Stimulated activated CD8-positive, alpha-beta memory T cell treated with anti-CD3 and anti-CD28 coated beads, Interleukin-15, amount 100 ng/mL, for 1 hour (primary cell): ENCODE measurements at places on chromosomes 4 and X.

DNA sequence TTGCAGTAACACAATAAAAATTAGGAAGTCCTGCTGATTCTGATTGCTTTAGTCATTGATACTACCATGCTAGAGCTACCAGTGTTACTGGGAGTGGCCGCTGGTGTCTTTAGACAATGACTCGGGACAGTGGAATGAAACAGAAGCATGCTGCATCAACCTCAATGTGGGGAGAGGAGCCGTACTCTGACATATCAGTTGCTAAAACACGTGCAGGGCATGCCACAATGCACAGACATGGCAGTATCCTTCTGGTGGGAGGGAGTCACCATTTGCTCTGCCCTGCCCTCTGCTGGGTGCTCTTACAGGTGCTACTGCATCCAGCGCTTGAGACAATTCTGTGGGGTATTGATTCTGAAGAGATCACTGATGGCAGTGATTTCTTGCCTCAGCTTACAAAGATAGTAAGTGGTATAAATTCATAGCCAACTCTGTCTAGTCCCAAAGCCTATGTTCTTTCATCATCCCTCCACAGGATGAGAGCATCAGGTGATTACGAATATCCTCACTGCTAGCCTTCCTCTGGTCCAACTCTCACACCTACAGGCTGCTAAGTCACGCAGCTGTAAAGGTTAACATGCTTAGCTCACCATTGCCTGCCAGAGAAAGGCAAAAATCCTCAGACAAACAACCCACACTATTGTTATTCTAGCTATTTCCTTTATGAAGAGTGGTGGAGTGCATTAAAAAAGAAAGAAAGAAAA lies 43.7 kb downstream of the NSG1 start:
- peak; percentile 34 for DNase-seq

GRCh38 chrX:24231131-24231540 lies 81.6 kb downstream of the ZFX start:
- DNase-seq = no peak

GRCh38 chr4:183096276-183096965 lies 2.6 kb upstream of the WWC2 start:
- DNase-seq = no peak

DNA sequence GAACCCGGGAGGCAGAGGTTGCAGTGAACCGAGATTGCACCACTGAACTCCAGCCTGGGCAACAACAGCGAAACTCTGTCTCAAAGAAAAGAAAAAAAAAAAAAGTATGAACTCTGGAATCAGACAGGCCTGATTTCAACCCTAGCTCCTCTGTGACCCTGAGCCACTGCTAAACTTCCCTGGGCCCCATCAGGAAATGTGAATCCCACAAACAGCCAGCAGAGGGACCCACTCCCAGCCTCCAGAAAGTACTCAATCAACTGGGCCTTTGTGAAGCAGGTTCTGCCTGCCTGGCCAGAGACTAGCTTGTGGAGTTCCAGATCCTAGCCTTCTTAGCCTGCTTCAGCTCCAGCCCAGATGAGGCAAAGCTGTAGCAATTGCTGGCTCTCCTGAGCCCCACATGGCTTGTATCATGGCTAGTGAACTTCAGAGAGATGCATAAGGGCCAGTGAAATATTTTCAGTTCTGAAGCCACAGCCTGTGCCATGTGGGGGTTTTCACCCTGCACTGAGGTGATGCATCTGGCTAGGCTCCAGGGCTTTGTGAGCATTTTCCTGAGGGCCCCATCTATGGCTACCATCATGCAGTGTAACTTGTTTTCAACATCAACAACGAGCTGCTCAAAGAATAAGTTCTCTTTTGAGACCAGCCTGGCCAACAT lies 7.2 kb upstream of the IDS start:
- peak; percentile 24 for DNase-seq

DNA sequence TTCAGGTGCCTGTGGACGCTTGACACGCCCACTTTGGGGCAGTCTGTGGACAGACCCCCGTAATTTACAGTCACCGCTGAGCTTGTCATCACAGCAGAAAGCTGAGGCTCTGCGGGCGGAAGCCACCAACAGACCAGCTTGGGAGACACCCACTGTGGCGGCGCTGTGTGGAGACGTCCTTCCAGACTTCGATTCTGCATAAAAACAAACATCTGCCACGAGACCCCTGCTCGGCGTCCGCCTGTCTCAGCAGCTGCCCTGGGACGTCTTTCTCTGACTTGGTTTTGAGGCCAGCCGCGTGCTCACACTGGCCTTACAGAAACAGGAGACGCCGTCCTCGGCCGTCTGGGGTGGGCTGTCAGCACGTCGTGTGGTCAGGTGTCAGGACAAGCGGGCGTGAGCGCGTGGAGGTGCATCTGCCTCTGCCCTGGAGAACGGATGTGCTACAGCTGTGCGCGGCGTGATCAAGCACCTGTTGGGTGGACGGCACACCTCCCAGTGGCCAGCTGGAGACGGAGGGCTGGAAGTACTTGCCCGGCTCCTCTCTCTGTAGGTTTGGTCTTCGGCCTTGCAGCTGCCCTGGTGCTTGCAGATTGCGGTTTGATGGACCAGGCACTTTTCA lies 37.5 kb downstream of the PIGG start:
- DNase-seq = no peak

DNA sequence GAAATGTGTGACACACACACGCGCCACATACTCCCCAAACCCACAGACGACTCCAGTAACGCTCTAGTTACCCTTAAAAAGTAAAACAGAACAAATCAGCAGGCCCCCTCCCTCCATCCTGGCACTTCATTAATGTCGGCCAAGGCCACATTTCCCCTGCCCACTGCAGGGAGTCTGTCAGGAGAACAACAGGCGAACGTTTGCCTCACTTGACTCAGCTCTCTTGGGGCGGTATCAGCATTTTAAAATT lies 671 bp upstream of the FHIP1A start:
- DNase-seq = no peak

GRCh38 chr4:114378305-114378903 lies 220.2 kb upstream of the UGT8 start:
- no peak for DNase-seq

DNA sequence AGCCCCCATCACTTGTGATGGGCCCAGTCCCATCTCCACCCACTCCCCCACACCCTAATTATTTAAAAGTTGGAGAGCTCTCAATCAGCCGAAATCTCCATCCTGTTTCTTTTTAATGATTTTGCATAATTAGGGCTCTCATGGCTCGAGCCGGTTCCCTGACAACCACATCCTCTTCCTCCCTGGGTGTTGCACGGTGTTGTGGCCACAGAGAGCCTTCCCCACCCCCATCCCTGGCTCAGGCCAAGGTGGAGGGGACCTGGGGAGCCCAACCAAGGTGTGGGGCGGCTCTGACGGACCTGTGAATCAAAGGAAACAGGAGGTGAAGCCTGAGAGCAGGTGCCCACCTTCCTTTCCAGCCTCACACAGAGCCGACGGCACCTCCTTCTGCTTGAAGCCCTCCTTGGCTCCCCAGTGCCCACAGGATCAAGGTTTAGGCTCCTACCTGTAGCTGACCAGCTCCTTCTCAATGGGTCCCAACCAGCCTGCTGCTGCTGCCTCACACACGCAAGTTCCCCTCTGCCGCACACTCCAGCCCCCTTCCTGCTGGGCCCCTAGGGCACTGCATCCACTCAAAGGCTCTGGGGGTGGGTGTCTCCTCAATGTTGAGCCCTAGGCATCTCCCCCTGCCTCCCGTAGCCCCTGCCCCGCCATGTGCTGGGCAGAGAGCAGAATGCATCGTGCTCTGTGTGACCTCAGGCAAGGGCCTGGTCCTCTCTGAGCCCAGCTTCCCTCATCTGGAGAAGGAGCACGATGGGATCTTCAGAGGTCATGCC lies 68.7 kb downstream of the WFS1 start:
- no peak for DNase-seq
